ENCODE measurements at places on chromosomes 16 and 17. TPM values are rescaled to one million over a fixed set of nuclear protein-coding genes. Genes with fewer than 3 reads are reported as not detected.

Gene KIF19
- total RNA-seq = not detected

Gene KDM6B
- 32.1 TPM for total RNA-seq

Gene ABCC3
- 12.5 TPM for total RNA-seq

Gene USP10
- 93.2 TPM for total RNA-seq

GRCh38 chr17:81404558-81405165 is 9.4 kb downstream of the BAHCC1 start:
- no peak for DNase-seq

DNA sequence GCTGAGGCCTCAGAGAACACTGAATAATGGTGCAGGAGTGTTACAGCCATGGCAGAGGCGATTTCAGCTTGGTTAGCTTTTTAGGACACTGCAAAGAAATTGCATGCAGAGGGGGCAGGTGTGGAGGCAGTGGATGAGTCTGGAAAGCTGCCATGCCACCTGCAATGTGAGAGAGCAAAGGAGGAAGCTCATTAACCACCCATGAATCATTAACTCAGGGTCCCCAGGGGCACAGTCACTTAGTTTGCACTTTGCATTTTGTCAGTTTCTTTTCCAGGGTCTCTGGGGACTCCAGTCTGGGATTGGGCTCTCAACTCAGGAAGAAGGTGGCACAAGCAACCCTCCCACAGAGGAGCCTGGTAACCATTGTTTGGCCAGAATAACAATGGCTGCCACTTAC is 132.9 kb downstream of the USP31 start:
- no peak for DNase-seq
